ENCODE measurements at places on chromosomes 2 and 18.
A peak's percentile ranks its signal among the peaks of the same experiment; 100 is the strongest.

DNA sequence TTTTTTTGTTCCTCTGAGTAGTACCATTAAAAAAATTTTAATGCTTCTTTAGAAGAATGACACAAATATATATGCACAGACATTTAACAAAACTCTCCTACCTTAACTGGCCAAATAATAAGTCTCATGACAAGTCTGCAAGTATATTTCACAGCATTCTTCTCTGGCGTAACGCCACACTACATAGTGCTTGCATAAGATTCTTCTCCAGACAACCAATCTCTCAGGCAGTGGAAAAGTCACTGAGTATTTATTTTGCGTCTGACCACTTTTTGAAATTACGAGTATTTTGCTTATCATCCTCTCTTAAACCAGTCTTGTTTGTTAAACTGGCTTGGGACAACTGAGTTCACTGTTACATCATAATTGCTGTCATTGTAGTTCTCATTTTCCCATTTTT is 749.2 kb downstream of the ADCYAP1 start:
- H3K27ac ChIP-seq: no peak overlapping the region

- H3K4me1 ChIP-seq: peaks cover 21% of the 10 kb centered on the region
- H3K27me3 ChIP-seq: peaks cover 2% of the 10 kb centered on the region
- H3K4me3 ChIP-seq: no peak overlapping the region
- no peak overlapping the region for H3K27ac ChIP-seq
- DNase-seq: no peak
- H3K36me3 ChIP-seq: peaks cover 4% of the 10 kb centered on the region
Observed at GRCh38 chr18:63177259-63177658, 142.3 kb downstream of the BCL2 start.

DNA sequence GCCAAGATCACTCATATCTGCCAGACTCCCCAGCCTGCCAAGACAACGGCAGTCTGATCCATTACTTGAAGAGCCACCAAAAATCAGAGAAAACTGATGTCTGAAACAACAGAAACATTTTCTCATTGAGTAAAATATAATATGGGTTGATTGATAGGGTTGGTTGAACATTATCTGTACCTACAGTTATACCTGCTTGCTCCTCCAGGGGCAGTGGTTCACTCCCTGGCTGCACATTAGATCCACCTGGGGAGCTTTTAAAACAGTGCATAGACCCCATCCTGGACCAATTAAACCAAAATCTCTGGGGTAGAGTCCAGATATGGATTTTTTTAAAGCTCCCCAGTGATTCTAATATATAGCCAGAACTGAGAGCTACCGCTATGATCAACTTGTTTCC is 43.6 kb upstream of the SLC14A2 start:
- H3K36me3 ChIP-seq: no peaks in the 10 kb centered on the region
- no peaks in the 10 kb centered on the region for H3K27me3 ChIP-seq
- H3K4me1 ChIP-seq: peaks cover 44% of the 10 kb centered on the region
- H3K4me3 ChIP-seq: no peak overlapping the region
- no peak for DNase-seq
- peak overlapping the region; percentile 48 for H3K27ac ChIP-seq

GRCh38 chr2:106972782-106973181 is 86.8 kb upstream of the ST6GAL2 start:
- peaks cover 2% of the 10 kb centered on the region for H3K27me3 ChIP-seq
- H3K4me3 ChIP-seq: no peak overlapping the region
- no peaks in the 10 kb centered on the region for H3K36me3 ChIP-seq

DNA sequence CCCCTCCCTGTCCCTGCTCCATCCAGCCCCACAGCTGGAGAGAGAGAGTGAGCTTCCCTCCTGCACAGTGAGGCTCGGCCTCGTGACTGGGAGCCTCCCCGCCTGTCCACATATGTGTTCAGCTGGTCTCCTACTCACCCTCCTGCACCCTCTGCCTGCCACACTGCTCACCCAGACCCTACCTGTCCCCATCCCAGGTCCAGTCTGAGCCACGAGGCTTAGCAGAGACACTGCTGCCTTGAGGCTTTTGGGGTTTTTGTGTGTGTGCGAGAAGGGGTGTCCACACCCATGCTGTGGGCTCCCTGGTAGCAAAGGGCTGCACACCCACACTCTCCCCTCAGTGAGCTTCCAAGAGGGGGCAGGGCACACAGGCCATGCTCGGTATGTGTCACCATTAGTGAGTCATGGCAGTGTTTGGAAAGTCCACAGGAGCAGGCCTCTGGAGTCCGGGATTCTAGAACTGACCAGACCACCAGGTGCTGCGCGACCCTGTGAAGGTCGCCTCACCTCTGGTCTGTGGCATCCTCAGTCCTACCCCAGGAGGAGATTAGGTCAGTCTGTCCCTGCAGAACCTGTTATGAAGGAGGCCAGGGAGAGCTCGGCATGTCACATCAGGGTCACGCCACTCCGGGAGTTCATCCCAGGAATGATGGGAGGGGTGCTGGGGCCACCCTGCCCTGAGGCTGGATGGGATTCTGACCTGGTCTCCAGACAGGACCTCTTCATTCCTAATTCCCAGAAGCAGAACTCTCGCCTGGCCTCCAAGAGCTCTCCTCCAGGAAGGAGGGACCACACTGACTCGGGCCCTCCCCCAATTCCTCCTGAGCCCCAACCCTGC is 39.9 kb upstream of the SMAD7 start:
- peaks cover 58% of the 10 kb centered on the region for H3K4me1 ChIP-seq
- H3K36me3 ChIP-seq: no peaks in the 10 kb centered on the region
- peak overlapping the region; percentile 43 for H3K27ac ChIP-seq
- no peak overlapping the region for H3K4me3 ChIP-seq
- DNase-seq: no peak

DNA sequence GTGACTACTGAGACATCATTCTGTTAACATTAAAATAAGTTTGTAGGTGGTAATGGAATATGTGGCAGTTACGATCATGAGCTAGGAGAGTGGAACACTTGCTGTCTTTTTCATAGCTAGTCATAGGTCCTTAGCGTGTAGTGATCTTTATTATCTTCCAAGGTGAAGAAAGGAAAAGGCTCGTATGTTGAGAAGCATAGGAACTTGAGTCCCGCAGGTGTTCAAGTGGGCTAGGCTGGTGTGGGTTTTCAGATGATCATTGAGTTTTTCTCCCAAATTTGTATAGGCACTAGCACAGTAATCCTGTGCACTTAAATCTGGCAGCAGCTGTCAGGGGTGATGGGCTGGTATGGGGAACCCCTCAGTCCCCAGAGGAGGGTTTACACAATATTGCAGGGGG is 10.9 kb downstream of the SLC20A1 start:
- no peak overlapping the region for H3K27ac ChIP-seq
- H3K4me1 ChIP-seq: no peaks in the 10 kb centered on the region
- DNase-seq: no peak
- H3K36me3 ChIP-seq: peaks cover 45% of the 10 kb centered on the region
- no peaks in the 10 kb centered on the region for H3K27me3 ChIP-seq

DNA sequence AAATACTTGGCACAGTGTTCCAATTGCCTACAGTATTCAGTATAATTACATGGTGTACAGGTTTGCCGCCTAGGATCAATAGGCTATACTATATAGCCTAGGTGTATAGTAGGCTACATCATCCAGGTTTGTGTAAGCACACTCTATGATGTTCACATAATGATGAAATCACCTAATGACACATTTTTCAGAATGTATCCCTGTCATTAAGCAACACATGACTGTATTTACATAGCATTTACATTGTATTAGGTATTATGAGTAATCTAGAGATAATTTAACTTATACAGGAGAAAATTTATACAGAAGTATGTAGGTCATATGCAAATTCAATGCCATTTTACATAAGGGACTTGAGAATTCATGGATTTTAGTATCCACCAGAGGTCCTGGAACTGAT is 35.4 kb downstream of the SCN7A start:
- DNase-seq: no peak
- H3K36me3 ChIP-seq: no peaks in the 10 kb centered on the region
- H3K27me3 ChIP-seq: peaks cover 3% of the 10 kb centered on the region
- no peaks in the 10 kb centered on the region for H3K4me1 ChIP-seq

DNA sequence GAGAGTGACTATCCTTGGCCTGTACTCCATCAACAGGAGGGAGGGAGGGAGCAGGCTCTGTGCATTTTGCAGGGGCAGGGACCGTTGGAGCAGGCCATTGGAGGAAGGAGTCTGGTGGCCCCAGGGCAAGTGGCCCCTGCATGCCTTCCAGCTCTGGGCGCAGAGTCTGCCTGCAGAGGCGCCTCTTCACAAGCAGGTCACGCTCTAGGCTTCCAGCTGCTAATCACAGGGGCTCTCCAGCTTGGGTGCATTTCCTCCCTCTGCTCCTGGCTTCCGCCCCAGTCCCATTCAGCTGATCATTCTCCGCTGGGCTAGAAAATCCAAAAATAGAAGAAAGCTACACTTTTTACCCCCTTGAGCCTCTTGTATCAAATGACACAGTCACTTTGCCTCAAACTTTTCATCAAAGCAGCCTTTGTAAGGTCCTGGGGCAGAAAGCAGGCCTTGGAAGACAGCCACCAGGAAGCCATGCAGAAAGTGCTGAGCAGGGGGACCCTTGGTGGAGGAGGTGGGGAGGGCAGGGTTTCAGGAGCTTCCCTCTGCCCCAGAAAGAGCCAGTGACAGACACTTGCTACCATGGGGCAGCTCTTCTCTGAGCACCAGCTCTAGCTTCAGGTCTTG is 11.3 kb downstream of the TMEM247 start:
- H3K4me1 ChIP-seq: peaks cover 30% of the 10 kb centered on the region
- no peaks in the 10 kb centered on the region for H3K36me3 ChIP-seq
- H3K27ac ChIP-seq: peak overlapping the region; percentile 8
- H3K4me3 ChIP-seq: no peak overlapping the region
- no peak for DNase-seq

DNA sequence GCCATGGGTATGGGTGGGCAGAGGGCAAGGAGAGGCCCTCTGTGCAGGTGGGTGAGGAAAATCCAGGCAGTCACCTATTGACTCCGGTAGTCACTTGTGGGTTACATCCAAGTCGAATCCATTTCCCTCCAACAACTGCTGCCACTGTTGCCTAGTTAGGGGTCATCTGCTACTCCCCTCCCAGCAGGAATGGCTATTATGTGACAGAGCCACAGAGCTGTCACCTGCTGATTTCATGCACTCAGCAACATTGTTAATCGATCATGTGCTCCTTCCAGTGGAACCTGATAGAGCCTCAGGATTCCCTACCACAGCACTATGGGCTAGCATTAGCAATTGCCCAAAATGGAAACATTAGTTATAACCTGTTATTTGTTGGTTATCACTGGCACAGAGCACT is 31.4 kb downstream of the POLR1A start:
- no peak overlapping the region for H3K4me3 ChIP-seq

DNA sequence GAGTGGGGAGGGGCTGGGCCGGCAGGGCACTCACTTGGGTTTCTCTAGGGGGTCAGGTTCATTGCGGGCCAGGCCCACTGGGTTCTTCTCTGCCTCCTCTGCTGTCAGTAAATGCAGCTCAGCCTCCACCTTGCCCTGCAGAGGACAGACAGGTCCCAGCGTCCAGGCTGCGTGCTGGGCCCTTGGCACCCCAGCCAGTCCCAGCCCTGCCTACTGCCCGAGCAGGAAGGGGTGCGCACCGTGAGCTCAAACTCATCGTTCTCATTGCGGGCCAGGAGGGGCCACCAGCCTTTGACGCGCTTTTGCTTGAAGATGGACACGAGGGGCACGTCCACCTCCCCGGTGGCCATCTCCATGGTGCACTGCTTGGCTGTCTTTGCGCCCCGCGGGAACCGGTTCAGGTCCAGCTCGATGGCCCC is 17.3 kb downstream of the OTOF start:
- no peak overlapping the region for H3K27ac ChIP-seq
- H3K36me3 ChIP-seq: no peaks in the 10 kb centered on the region
- peaks cover 4% of the 10 kb centered on the region for H3K4me1 ChIP-seq
- no peak overlapping the region for H3K4me3 ChIP-seq
- DNase-seq: no peak
- H3K27me3 ChIP-seq: no peaks in the 10 kb centered on the region

DNA sequence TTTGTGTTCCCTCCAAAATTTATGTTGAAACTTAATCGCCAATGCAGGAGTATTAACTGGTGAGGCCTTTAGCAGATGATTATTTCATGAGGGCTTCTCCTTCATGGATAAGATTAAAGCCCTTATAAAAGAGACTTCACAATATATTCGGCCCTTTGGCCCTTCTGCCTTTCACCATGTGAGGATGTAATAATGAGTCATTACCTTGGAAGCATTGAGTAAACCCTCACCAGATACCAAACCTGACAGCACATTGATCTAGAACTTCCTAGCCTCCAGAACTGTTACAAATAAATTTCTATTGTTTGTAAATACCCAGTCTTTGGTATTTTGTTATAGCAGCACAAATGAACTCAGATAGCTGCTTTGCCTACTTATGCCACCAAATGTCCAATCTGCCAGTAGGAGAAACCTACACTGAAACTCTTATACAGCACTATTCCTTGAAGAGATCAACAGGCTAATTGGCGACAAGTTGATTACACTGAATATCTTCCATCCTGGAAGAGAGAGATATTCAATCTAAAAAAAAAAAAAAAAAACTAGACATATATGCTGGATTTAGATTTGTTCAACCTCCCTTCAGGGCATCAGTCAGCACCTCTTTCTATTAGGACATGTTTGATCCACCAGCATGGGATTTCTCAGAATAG is 125.9 kb upstream of the COL5A2 start:
- no peak for DNase-seq
- no peak overlapping the region for H3K4me3 ChIP-seq
- H3K27me3 ChIP-seq: no peaks in the 10 kb centered on the region
- no peaks in the 10 kb centered on the region for H3K36me3 ChIP-seq
- no peak overlapping the region for H3K27ac ChIP-seq

DNA sequence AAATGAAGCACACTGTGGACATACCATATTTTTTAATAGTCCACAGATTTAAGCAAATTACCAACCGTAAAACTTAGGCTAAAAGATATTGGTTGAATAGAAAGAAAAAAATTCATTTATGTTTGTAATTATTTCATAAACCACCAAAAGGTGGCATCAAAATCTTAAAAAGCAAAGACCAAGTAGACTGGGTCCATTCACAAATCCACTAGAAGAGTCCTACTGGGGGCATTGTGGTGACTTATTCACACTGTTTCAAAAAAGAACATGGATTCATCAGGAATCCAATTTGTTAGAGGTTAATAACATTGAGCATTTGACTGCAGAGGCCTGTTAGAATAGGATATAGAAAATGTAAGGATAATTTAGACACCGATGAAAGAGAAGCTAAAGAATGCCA is 194.9 kb upstream of the KYNU start:
- no peaks in the 10 kb centered on the region for H3K36me3 ChIP-seq
- H3K27ac ChIP-seq: no peak overlapping the region
- DNase-seq: no peak
- no peaks in the 10 kb centered on the region for H3K27me3 ChIP-seq
- no peak overlapping the region for H3K4me3 ChIP-seq

DNA sequence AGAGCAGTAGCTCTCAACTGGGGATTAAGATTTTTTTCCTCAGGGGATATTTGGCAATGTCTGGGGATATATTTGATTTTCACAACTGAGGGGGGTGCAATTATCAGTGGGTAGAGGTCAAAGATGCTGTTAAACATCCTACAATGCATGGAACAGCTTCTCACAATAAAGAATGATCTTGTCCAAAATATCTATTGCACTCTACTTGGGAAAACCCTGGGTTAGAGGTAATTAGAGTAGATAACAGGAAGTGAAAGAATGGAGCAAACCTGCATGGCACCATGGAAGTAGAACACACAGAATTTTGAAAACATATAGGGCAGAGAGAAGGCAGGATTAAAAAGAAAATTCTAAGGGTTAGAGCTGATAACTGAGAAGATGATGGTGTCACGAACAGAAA is 26.4 kb upstream of the PPM1B start:
- DNase-seq: no peak
- H3K4me3 ChIP-seq: no peak overlapping the region
- H3K27ac ChIP-seq: no peak overlapping the region
- no peaks in the 10 kb centered on the region for H3K36me3 ChIP-seq
- peaks cover 8% of the 10 kb centered on the region for H3K4me1 ChIP-seq
